Activated CD4-positive, alpha-beta T cell treated with anti-CD3 and anti-CD28 coated beads for 24 hours (primary cell): ENCODE measurements at places on chromosomes 13 and 19.

DNA sequence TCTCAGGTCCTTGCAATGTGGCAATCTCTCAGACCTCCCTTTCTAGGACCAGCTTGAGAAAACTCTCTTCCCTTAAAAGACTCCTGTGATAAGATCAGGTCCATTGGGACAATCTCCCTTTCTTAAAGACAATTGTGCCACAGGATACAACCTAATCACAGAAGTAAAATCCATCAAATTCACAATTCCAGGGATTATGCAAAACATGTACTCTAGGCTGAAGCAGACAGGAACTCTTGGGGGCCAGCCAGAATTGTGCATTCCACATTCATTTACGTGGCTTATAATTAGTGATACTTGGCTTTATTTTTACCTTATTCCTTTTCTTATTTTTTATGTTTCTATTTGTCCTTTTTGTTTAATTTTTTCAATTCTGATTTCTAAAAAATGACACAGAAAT lies 257.9 kb downstream of the KLF12 start:
- no peak for DNase-seq

DNA sequence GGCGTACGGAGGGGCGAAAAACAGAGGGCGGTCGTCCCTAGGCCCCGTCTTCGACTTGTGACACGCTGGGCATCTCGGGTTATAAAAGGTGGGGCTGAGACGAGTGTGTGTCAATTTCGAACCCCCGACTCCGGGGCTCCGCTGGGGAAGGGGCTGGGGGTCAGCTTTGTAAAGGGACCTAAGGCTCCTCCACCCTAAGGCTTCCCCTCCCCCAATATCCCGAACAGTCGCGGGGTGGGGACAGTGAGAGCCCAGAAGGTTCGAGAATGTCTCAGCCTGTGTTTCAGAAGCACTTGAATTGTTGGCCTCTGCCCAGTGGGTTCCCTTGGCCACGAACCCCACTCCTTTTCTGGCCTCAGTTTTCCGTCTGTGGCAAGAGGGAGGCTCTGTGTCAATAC lies 450 bp downstream of the SELENOW start:
- no peak for DNase-seq

GRCh38 chr19:11942843-11943108 lies 17.9 kb downstream of the ZNF700 start:
- no peak for DNase-seq

GRCh38 chr19:28968721-28969120 lies 244.2 kb downstream of the UQCRFS1 start:
- DNase-seq, result no peak

DNA sequence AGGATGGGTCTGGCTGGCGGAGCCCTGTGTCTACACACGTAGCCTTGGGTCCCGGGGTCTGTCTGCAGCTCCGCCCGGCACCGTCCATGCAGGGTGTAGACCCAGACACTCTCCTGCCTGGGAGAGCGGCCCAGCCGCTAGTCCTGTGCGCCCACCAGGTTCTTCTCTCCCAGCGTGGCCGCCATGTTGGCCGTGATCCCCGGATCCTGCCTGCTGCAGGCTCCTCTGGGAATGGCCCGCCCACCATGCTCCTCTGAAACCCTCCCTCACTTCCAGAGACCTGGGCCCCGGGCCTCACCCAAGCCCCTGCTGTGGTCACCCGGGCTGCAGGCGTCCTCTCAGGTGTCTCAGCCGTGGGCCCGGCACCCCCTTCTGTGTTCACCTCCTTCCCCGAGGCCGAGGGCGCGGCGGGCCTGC lies 57.7 kb upstream of the MCF2L start:
- DNase-seq, result no peak

- DNase-seq, result no peak
These were observed 16.2 kb upstream of the MIR17HG start for GRCh38 chr13:91331047-91331915.

DNA sequence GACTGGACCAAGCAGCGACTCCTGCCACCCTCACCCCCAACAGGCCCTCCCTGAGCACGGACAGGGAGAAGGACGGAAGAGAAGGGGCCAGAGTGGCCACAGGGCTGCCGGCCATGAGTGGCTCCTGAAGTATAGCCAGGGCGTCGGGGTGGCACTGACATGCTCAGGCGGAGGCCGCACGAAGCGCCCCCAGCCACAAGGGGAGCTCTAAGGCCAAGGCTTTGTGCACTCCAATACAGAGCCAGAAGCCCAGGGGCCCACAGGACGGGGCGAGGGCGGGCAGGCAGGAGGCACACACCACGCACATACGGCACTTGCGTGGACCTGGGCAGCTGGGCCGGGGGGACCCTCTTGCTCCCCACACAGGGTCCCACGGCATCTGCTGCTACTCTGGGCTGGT lies 52.0 kb downstream of the KLF2 start:
- no peak for DNase-seq

GRCh38 chr13:79646880-79647279 lies 165.9 kb downstream of the NDFIP2 start:
- no peak for DNase-seq

DNA sequence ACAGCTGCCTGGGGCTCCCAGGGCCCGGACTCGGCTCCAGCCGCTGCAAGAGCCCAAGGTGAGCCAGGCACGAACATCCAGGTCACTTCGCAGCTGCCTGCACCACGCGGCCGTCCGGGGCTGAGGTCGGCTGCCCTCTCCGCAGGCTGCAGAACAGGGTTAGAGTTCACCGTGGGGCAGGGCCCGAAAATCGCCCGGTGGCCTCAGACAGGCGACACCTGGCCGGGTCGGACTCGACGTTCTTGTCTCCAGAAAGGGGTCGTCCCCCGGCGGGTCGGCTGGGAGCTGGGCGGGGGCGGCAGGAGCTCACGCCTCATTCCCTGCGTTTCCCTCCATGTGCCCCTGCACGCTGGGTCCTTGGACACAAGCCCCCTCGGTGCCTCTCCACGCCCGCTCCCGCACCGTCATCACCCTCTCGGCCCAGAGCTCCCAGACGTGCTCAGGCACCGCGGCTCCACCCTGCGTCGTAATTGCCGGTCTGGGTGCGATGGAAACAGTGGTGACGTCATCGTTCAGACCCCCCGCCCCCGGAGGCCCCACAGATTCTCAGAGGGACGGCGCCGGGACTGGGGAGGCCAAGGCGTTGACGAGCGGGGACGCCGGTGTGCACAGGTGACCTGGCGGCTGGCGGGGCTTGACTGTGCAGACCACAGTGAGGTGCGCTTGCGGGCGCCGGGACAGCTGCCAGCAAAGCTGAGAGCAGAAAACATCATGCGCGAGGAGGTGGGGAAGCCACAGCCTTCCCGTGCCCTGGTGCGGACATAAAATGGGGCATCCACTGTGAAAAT lies 4.0 kb upstream of the GRIN3B start:
- DNase-seq, result peak; percentile 37

DNA sequence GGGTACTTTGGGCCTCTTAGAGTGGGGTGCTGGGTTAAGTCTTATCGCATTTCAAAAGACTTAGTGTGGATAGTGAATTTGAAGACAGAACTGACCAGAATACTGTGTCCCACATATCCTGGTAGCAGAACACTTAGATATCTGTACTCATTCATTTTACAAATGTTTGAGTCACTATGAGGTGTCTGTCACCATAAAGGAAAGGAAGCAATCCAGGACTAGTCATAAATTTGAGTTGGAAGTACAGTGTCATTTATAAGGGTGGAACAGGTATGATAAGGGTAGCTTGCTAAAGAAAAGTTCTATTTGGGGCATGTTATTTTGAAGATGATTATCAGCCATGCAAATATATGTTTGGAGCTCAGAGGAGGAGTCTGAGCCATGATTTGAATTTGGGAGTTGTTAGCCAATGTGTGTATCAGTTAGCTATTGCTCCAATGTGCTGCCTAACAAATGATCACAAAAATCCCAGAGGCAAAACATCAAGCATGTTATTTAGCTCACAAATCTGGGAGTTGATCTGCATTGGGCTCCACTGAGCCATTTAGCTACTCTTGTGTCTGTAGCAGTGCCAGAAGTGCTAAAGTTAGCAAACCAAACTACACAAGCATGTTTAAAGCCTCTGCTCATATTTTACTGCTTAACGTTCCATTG lies 20.3 kb downstream of the ZNF699 start:
- DNase-seq, result no peak

GRCh38 chr13:48642061-48642460 lies 11.7 kb upstream of the CYSLTR2 start:
- no peak for DNase-seq

DNA sequence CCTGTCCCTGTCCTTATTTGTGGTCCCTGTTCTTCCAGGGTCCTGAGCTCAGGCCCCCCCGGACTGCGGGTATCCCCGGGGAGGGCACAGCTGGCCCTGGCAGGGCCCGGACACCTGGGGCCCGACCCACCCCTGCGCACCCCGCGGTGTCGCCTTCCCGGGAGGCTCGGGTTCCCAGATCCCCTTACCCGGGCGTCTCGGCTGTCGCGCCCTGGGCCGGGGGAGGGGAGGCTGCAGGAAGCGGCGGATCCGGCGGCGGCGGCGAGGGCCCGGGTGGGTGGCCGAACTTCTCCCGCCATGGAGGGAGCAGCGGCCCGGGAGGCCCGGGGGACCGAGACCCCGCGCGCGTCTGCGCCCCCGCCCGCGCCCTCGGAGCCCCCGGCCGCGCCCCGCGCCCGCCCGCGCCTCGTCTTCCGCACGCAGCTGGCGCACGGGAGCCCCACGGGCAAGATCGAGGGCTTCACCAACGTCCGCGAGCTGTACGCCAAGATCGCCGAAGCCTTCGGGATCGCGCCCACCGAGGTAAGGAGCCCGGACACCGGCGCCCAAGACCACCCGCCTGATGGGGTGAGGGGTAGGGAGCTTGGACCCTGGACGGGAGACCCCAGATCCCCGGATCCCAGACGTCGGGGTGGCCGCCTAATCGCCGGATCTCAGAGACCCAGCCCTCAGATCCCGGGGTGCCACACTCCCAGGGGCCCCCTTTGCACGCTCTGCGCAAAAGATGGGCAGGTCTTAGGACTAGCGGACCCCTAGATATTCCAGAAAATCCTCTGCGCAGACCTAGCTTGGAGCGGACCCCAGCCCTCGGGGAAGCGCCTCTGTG lies at the start of gene GIPC3:
TSS of gene GIPC3 (plus strand) at position 178 of the 826 bp plus-strand sequence. CDS start at position 298, 120 bp downstream.
- no peak for DNase-seq

DNA sequence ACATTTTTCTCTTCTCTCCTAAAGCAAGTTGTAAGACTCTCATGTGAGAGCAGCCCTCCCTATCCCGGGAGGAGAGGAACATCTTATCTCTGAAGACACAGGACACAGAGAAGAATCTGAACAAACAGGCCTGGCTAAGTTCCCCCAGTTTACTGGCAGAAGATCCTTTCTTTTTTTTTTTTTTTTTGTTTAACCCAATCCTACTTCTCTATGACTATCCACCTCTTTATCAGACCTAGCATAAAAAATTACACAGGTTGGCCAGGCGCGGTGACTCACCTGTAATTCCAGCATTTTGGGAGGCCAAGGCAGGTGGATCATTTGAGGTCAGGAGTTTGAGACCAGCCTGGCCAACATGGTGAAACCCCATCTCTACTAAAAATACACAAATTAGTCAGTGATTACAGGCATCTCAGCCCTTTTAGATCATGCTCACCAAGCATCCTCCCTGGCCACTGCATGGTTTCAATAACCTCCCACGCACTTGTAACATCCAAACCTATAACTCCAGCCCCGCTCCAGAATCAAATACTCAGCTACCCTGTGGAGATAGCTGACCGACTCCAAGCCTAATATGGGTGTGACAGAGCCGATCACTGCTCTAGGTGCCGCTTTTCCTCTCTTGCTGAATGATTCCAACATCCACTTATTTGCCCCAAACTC lies 27.3 kb upstream of the MUC16 start:
- DNase-seq, result no peak
